NCI-H146 (cell line): ENCODE measurements at places on chromosomes 16 and 17.

GRCh38 chr17:55770196-55770870, 19.5 kb downstream of the PCTP start:
- DNase-seq, result no peak

DNA sequence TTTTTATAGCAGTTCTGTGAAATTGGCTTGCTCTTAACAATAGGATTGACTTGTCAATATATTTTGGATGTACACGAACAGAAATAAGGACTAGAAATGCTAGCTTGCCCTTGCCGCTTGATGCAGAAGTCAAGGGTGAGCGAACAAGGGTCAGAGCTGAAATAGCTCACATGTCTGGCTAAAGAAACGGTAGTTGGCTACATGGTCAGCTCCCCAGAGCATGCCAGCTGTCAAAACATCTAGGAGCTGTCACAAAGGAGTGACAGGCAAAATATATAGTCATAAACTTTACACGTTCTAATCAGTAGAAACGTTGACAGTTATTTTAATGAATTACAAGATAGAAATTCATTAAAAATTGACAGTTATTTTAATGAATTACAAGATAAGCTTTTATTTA, 2.9 kb upstream of the MEIOB start:
- DNase-seq, result peak; percentile 19

DNA sequence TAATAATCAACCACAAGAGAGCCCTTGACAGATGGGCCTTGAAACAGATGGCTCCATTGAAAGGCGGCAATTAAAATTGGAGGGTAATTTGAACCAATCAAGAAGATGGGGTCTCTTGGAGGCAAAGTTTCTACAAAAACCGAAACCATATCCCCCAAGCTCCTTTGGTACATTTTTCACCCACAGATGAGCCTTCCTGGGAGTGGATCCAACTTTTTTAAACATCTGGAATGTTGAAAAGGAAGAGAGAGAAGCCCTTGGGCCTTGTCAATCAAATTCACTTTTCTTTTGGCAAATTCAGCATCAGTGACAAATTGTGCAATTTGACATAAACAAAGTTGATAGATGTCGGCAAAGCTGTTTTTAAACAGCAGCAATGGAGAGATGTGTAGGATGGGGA, 13.2 kb upstream of the NUP93 start:
- DNase-seq, result no peak

- no peak for DNase-seq
Observed at GRCh38 chr16:31877876-31878642, 4.5 kb downstream of the ZNF267 start.

DNA sequence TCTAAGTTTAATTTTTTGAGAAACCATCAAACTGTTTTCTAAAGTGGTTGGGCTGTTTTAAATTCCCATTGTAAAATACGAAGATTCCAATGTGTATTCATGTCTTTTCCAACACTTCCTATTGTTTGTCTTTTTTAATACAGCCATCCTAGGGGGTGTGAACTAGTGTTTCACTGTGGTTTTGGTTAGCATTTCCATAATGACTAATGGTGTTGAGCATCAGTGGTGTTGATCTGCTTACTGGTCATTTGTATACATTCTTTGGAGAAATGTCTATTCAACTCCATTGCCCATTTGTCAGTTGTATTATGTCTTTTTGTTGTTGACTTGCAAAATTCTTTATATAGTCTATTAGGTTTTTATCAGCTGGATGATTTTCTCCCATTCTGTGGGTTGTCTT, 239.2 kb upstream of the AXIN2 start:
- DNase-seq, result no peak

GRCh38 chr16:25896411-25896810, 204.7 kb downstream of the HS3ST4 start:
- no peak for DNase-seq

DNA sequence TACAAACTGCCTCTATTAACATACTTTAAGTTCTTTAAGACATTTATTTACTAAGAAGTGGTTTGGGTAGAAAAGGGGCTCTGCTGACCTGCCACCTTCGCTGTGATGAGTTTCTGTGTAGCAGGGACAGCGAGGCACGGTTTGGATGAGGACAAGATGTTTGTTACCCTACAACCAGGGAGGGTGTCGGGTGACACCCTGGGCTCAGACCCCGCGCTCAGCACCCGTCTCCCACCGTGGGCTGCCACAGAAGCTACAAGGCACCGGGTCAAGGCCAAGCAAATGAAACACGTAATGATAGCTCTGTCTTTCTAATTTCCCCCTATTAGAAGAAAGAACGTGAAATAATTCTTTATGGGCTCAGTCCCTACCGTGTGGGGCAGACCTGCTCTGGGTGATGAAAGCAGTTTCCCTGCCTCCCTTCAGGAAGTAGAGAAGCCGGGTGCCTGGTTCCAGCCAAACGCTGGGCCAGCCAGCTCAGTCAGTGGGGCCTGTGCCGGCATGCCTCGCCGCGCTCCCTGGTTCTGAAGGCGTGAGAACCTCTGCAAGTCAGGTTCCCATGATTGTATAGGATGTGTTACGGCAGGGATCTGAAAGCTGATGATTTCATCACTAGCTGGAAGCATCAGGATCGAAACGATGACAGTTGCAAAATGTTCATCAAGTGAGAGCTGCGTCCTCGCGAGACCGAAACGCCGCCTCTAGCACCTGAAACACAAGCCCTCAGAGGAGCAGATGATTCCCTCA, 3.9 kb downstream of the ZNF750 start:
- DNase-seq, result no peak

DNA sequence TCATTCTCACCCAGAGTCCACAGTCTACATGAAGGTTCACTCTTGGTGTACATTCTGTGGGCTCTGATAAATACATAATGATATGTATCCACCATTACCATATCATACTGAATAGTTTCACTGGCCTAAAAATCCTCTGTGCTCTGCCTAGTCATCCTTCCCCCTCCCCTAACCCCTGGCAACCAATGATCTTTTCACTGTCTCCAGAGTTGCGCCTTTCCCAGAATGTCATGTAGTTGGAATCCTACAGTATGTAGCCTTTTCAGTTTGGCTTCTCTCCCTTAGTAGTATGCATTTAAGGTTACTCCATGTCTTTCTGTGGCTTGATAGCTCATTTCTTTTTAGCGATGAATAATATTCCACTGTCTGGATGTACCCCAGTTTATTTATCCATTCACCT, 101.3 kb downstream of the NOG start:
- DNase-seq, result no peak
